ENCODE measurements at places on chromosomes 2 and 18.

DNA sequence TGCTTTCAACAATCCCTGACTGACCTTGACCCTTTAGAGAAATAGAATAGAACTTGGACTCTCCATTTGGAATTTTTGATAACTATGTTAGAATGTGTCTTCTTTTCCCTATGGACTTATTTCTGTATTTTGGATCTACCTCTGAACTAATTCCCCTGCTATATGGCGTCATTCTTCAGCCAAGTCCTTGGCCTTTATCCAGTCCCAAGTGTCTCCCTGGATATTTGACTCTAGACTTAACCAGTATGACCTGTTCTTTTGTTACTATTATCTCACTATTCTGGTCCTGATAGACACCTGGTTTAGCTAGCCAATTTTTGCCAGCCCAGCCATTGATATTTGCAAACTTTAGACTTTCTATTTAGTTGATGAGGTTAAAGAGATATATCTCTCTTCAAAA lies 186.8 kb downstream of the KCNS3 start:
- DNase-seq: no peak

GRCh38 chr2:8049851-8050571 lies 631.8 kb upstream of the ID2 start:
- DNase-seq: no peak

GRCh38 chr2:10931710-10932255 lies 20.0 kb downstream of the KCNF1 start:
- no peak for DNase-seq

- DNase-seq: peak; percentile 86
These were observed 250 bp downstream of the ACTR1B start for GRCh38 chr2:97663626-97663961.

GRCh38 chr2:31384771-31385276 lies 29.7 kb downstream of the XDH start:
- DNase-seq: no peak

DNA sequence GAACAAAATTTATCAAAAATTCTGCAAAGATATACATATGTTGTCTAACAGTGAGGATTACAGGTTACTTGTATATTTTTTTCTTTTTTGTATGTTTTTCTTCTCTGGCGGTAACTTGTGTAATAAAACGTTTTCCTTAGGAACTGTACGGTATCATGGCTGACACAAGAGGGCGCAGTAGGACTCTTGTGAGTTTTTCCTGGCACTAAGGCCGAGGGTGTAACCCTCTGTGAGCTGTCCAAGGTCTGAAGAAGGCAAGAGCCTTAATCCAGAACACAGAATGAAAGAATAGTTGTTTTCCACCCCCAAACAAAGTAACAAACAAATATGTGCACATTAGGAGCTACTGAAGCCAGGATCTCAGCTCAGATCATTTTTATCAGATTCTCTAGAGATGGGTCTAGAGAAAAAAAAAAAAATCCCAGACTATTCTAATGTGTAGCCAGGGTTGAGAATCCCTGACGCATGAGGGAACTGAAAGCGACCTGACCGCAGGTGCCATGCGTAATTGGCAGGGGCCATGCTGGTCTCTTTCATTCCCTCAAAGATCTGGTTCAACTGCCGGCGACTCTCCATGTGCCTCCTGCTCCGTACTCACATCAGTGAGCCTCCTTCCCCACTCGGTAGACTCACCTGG lies 27.0 kb downstream of the TMEM200C start:
- peak; percentile 52 for DNase-seq

- no peak for DNase-seq
These were observed 42.2 kb downstream of the KLHL14 start for GRCh38 chr18:32730620-32731091.

- no peak for DNase-seq
These were observed 117.3 kb upstream of the SEC11C start for GRCh38 chr18:59022167-59022945.

- no peak for DNase-seq
These were observed 9.5 kb downstream of the KCNK3 start for GRCh38 chr2:26702025-26702424.

DNA sequence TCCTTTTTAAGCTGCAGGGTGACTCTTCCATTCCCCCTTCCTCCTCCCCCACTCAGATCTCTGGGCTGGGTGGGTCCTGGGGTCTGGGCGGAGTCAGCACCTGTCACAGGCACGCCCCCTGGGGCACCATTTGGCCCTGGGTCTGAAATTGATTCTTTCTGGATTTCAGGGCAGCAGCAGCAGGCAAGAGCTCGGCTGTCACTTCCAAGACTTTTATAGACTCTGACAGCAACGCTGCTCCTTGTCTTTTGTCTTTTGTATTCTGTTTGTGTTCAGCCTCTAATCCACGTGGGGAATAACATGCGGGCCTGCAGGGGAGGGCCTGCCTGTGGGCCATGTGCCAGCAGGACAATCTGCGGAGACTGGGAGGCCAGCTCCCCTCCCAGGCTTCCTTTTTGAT lies 3.9 kb downstream of the BOD1L2 start:
- DNase-seq: peak; percentile 74

DNA sequence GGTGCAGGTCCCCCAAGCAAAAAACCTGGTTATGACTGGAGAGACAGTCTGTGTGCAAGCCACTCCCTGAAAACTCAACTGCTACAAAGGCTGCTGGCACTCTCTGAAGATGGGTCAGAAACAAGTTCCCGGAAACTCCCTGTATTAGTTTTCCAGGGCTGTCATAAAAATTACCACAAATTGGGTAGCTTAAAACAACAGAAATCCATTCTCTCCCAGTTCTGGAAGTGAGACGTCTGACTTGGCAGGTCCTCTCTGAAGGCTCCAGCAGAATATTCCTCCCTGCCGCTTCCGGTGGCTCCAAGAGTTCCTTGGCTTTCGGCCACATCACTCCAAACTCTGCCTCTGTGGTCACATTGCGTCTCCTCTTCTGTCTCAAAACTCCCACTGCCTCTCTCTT lies 30.1 kb upstream of the SERPINE2 start:
- DNase-seq: no peak

- peak; percentile 16 for DNase-seq
These were observed 240.6 kb downstream of the SOX11 start for GRCh38 chr2:5932556-5933469.

GRCh38 chr2:133194362-133194655 lies 374.0 kb downstream of the NCKAP5 start:
- no peak for DNase-seq

DNA sequence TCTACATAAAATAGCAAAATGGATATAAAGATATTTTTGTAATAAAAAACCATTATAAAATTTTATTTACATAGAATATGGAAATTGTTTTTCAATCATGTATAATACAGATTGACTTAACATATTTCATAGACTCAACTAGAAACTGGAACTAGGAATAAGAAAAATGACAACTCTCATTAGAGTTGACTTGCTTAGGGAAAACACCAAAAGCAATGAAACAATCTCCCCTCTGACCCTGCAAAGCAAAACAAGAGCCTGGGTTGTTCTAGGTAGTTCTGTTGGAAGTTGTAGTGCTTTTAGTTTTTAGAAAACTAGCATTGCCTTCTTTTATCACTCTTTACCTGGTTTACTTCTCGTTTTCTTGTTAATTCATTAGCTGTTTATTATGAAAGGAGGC lies 32.2 kb upstream of the MTIF2 start:
- DNase-seq: no peak

GRCh38 chr2:95526360-95527341 lies 42.1 kb upstream of the TRIM43B start:
- peak; percentile 84 for DNase-seq

DNA sequence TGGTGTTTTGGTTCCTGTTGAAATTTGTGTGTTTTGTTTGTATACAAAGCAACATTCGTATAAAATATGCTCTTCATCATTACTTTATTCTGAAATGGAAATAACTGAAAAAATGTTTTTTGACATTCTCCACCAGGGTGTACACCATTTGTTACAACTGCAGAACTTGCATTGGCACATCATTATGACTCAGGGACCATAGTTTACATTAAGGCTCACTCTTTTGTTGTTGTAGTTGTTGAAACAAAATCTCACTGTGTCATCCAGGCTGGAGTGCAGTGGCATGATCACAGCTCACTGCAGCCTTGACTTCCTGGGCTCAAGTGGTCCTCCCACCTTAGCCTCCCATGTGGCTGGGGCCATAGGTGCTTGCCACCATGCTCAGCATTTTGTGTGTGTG lies 676.6 kb downstream of the TDRD15 start:
- DNase-seq: no peak

GRCh38 chr2:203709416-203710040 lies 3.1 kb downstream of the CD28 start:
- DNase-seq: no peak

DNA sequence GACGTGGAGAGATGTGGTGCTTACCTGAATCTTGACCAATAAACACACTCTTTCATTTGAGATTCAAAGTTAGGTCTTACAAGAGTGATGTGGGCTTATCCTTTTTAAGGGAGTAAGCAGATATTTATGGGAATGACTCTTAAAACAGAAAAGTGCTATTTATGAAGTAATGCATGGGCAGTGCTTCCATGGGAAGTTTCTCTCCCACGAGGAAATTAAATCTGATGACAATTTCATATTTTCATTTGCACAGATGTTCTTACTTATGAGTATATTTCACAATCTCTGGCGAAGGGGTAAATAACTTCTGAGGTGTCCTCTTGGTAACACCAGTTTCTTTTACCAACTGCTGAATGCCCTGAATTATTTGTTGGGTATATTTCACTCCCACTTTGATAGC lies 21.0 kb downstream of the PNPT1 start:
- no peak for DNase-seq

DNA sequence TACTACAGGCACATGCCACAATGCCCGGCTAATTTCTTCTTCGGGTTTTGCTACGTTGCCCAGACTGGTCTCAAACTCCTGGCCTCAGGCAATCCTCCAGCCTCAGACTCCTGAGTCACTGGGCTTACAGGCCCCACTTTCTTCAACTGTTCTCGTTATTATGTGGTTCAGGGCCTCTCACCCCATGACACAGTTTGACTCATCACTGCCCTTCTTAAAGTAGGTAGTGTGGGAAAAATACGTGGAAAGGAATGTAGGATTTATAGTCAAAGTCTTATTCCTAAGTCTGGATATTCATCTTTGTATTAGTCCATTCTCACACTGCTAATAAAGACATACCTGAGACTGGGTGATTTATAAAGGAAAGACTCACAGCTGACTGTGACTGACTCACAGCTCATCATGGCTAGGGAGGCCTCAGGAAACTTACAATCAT lies 19.4 kb downstream of the CENPA start:
- no peak for DNase-seq

DNA sequence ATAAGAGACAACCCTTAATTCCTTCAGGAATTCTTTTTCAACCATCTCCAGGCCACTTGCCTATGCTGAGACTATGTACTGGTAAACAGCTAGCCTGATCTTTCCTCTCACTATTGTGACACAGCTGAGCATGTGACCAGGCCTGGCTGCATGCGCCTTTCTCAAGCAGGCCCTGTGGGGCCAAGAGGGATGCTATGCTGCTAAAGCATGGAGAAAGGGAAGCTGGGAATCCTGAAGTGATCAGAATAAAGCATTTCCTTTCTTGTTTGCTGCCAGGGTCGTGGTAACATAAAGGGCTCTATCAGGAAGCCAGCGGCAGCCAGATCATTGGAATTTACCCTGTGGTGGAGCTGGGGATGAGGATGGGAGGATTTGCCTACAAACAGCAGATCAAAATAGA lies 29.8 kb upstream of the LCLAT1 start:
- no peak for DNase-seq

GRCh38 chr18:22767653-22768052 lies 165.5 kb upstream of the RBBP8 start:
- DNase-seq: no peak

GRCh38 chr2:24985511-24985910 lies 13.8 kb upstream of the DNAJC27 start:
- no peak for DNase-seq

DNA sequence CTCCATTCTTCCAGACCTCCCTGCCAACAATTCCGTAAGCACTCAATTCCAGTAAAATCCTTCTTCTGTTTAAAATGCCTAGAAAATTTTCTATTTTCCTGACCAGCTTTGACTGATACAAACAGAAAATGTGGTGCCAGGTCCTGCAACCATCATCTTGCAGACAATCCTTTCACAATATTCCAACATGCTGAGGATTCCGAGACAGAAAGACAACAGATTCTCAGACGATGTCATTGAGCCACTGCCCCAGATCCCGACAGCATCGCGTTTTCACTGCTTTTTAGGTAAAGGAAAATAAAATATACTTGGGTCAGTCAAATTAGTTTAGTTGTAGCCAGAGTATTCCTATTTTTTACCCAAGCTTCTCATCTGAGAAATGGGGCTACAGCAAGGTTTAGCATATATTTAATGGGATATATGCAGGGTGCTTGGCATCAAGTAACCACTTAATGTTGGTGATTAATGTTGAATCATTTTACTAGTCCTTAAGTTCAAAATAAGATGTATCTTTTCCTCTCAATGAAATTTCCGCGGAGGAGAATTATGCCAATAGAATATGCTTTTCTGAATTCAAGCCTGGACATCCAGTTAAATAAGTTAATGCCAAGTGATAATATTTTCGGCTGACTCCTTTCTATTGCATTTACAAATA lies 866.6 kb downstream of the SLC4A3 start:
- no peak for DNase-seq

DNA sequence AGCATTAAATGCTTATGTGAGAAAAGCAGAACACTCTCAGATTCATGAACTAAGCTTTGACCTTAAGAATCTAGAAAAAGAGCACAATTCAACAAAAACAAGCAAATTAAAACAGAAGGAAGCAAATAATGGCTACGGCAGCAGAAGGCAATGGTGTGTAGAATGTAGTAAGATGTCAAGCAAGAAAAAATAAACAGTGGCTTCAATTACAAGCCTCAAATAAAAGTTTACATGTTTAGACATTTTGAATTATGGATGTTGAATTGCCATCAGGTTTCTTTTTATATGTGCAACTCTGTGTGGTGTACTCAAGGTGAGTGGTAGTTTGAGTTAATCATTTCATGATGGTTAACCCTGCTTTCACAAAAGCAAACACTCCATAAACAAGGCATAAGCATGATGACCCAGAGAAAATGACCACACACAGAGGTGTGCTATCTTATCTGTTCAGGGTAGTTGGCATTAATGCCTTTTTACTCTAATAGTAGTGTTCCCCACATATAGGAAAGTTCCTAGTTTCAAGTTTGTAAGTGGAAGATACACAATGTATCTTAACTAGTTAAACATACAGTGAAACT lies 207.1 kb downstream of the FIGN start:
- DNase-seq: no peak

DNA sequence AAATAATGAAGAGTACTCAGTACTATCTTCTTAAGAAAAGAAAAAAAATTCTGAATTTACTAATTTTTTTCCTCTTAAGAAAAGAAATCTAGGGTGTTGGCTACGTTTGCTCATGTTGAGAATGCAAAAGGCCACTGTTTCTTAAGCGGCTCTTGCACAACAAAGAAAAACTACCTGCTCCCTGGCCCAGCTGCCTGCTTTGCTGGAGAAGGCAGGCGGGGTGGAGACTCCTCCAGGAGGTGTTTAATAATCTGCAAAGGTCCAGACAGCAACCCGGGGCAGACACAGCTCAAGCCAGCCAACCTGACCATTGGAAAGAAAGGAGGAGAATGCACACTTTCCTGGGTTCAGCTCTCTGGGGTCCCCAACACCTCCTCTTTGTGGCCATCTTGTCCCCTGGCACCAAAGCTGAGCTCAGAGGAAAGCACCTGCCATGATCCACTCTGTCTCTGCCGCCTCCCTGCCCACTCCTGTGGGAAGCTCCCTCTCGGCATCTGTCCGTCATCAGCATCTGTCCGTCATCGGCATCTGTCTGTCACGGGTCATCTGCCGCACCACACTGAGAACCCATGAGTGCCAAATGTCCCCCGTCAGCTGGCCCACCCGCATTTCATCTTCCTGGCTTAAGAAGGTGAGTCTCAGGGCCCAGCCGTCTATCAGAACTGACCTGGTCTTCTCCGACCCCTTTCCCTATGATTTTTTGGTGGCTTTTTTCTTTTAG lies 11.9 kb downstream of the ZNF516 start:
- no peak for DNase-seq

GRCh38 chr2:39099870-39100728 lies 20.8 kb downstream of the SOS1 start:
- no peak for DNase-seq
